Activated T-cell treated with anti-CD3 and anti-CD28 coated beads for 1 hour (primary cell): ENCODE measurements at places on chromosomes 7 and 10.
A peak's percentile ranks its signal among the peaks of the same experiment; 100 is the strongest.

DNA sequence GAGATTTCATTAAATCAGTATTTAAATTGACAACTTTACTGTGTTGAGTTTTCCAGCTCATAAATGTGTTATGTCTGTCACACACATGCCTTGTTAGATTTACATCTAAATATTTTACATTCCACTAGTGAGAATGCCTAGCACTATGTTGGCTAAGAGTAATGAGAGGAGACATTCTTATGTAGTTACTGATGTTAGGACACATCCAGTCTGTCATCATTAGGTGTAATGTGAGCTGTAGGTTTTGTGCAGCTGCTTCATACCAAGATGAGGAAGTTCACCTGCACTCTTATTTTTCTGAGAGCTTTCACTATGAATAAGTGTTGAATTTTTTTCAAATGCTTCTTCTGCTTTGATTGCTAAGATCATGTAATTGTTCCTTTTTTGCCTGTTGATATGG lies 218.0 kb upstream of the IGFBP3 start:
- no peak for DNase-seq

DNA sequence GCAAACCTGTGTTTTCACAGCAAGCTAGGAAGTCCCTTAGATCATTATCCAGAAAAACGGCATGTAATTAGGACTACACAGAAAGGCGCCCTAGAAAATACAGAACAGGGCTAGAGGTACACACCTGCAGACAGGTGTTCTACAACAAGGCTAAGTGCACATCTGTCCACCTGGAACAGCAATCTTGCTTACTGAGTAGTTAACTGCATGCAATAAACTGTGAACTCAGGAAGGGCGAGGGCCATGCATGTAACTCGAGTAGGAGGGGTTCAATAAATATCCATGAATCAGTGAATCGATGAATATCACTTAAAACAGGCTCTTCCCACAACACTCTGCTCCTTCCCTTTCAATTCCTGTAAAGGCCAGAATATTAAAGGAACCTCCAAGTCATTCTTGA lies 22.0 kb downstream of the FAM171A1 start:
- no peak for DNase-seq

- no peak for DNase-seq
Measured at GRCh38 chr10:124544711-124545110, 83.1 kb downstream of the LHPP start.

- DNase-seq = no peak
Measured at GRCh38 chr10:88244781-88245625, 338.1 kb downstream of the RNLS start.

DNA sequence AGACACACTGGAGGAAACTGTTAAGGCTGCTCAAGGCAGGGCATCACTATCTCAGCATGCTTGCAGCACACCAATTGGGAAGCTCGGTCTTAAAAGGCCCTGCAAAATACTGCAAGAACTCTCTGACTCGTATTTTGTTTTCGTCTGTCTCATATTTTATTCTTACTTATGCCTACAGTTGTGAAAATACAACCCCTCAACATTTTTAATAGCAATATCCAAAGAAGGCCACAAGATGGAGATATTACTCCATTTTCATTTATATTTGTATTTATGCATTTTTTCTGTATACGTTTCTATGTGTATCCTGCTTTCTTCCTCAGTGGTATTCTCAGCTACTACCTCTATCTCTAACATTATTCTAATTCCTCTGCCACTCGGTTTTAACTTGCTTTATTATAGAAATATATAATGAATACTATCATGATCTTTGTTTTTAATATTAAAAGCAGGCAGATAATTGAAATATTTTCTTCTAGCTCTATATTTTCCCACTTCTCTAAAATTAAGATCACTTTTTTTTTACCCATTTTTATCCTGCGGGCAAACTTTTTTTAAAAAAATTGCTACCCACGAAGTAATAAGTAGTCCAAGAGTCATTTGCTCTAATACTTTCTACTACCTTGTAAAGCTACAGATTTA lies 10.0 kb downstream of the DNAJC1 start:
- no peak for DNase-seq

DNA sequence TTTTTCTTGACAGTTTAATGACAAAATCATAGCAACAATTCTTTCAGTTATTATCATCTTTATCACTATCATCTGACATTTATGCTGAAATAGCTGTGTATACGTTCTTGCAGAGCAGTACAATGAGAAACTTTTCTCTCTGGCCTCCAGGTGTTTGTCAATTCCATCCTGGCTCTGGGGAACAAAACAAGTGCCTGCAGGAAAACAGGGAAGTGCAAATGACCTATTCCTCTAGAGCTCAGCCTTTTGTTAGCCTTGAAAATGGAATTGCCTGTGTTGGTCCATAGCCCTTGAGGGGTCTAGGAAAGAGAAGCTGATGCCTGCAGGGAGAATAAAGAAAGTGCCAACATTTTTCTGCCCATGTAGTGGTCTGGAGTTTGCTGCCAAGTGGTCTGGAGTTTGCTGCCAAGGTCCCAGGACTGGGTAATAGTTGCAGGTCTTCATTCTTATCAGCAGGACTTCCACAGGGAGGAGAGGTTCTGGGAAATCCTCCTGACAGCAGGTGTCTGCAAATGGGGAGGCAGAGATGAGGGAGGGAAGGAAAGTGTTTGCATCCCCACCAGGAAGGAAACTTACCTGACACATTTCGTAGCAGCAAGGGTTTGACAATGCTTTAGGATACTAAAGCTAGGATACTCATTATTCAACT lies 10.1 kb upstream of the CSTF2T start:
- DNase-seq = no peak

GRCh38 chr7:70545214-70545613 lies 586.7 kb upstream of the GALNT17 start:
- DNase-seq = no peak

- DNase-seq = no peak
Measured at GRCh38 chr7:98418636-98419315, 17.9 kb upstream of the BAIAP2L1 start.

DNA sequence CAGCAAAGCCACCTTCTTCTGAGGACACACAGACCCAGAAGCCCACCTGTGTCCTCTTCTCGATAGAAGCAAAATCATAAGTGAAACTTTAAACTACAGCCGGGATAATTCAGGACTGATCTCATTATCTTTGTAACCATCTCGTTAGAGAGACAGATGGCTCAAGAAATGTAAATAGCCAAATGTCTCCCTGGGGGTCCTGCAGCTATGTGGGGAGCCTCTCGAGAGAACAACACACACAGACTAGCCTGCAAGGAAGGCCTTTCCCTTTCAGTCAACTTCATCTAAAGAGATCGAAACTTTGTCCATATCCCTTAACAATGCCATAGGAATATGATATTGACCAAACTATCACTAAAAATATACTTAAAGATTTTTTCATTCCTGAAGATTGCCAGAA lies 93.5 kb downstream of the VWC2 start:
- no peak for DNase-seq

GRCh38 chr7:4641667-4642467 lies 40.2 kb upstream of the FOXK1 start:
- DNase-seq = peak; percentile 93

GRCh38 chr10:77649333-77650331 lies 12.0 kb upstream of the KCNMA1 start:
- no peak for DNase-seq

- DNase-seq = no peak
Measured at GRCh38 chr7:146094356-146094755, 22.2 kb upstream of the CNTNAP2 start.

GRCh38 chr10:72524489-72524888 lies 101.4 kb downstream of the MICU1 start:
- no peak for DNase-seq

GRCh38 chr7:76428868-76429805 lies 4.4 kb downstream of the ZP3 start:
- DNase-seq = no peak
